A549 treated with AZD2906 at 1 μM for 4 hours (cell line): ENCODE measurements at places on chromosomes 5 and 9. TPM values are rescaled to one million over a fixed set of nuclear protein-coding genes. Genes with fewer than 3 reads are reported as not detected.

ZNF367 gene
- 5.3 to 6.2 TPM (median 5.6 TPM) in 5 replicates for total RNA-seq

PPP3R2 gene
- total RNA-seq: not detected in 5 replicates

SELENOP gene
- 0.15 to 0.58 TPM (median 0.37 TPM) in 5 replicates for total RNA-seq

RASGRF2 gene
- total RNA-seq: 1.0 to 1.5 TPM (median 1.2 TPM) in 5 replicates

AQP3 gene
- total RNA-seq: 18.8 to 31.6 TPM (median 24.2 TPM) in 5 replicates

OGN gene
- total RNA-seq: not detected in 5 replicates

MACIR gene
- total RNA-seq: 19.3 to 20.7 TPM (median 19.8 TPM) in 5 replicates

ARL15 gene
- 3.4 to 6.0 TPM (median 3.7 TPM) in 5 replicates for total RNA-seq

TMEM167A gene
- total RNA-seq: 59.6 to 83.6 TPM (median 78.6 TPM) in 5 replicates

IL3 gene
- total RNA-seq: not detected in 5 replicates
